ENCODE measurements at places on chromosomes 3 and 15. TPM values are rescaled to one million over a fixed set of nuclear protein-coding genes. Genes with fewer than 3 reads are reported as not detected.
A peak's percentile ranks its signal among the peaks of the same experiment; 100 is the strongest.

GRCh38 chr3:58116161-58116955 lies 94.4 kb downstream of the DNASE1L3 start:
- peak; percentile 72 for DNase-seq

GRCh38 chr3:12707449-12707848 lies 43.5 kb upstream of the RAF1 start:
- no peak for DNase-seq

GRCh38 chr3:65146179-65146578 lies 458.4 kb upstream of the ADAMTS9 start:
- DNase-seq: no peak

DNA sequence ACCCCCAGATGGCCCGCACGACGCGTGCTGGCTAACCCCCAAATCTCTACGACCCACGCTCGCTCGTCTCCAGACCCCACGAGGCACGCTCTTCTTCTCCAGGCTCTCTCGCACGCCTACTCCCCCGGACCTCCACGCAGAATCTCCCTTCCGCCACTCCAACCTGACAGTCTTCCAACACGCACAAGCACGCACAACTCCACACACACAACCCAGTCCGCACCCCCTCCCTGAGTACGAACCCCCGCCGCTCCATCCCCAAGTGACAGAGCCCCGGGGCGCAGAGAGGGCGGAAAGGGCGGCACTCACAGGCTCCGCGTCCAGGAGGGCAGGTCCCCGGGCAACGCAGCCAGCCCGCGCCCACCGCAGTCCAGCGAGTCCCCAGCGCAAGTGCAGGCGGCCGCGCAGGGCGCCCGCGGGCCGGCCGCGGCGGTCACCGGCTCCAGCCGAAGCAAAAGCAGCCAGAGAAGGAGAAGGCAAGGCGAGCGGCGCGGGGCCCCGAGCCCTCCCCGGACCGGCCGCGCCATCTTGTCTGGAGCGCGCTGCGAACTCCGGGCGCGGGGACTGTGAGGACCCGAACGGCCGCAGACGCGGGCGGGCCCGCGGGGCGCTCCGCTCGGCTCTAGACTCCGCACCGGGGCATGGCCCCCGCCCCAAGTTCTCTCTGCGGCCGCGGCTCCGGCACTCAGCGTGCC lies 794 bp downstream of the LRIG1 start:
- peak; percentile 45 for DNase-seq

- DNase-seq: no peak
These were observed 62.5 kb upstream of the FOXB1 start for GRCh38 chr15:59941612-59942011.

DNA sequence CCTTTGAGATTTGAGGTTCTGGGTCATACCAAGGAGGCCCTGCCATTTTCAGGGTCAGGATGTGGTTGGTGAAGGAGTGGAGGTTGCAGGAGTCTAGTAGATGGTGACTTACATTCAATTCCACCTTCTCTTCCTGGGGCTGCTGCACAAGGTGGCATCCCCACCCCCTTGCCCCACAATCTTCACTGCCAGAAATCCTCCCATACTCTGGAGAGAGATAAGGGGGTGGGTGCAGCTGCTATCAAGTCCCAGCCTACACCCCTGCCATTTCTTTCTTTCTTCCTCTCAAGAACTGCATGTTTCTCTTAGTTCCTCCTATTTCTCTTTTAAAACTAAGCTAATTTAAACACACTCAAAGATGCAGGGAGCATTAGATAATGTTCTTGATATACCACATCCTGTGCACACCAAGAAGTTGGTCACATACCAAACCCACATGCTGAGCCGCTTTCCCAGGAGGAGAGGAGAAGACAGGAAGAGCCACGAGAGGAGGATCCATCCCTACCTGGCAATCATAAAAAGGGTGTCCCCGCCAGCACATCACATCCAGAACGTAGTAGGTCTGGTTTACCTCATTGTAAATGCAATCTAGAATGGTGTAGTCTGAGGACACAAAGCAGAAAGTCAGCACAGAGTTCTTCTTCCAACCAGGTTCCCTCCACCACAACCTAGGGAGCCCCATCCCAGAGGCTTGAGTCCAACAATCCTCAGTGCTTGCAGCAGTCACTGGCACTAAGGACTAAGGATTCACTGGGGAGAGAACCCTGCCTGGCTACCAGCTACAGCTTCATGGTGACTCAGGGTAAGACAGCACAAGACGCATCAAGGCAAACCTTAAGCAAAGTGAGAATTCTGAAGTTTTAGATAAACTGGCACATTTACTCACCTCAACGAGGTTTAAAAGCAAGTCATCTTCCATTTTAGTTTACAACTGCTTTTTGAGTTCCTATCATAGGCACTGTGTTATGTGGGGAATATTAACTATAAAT lies 18.5 kb downstream of the SNUPN start:
- peak; percentile 74 for DNase-seq

DNA sequence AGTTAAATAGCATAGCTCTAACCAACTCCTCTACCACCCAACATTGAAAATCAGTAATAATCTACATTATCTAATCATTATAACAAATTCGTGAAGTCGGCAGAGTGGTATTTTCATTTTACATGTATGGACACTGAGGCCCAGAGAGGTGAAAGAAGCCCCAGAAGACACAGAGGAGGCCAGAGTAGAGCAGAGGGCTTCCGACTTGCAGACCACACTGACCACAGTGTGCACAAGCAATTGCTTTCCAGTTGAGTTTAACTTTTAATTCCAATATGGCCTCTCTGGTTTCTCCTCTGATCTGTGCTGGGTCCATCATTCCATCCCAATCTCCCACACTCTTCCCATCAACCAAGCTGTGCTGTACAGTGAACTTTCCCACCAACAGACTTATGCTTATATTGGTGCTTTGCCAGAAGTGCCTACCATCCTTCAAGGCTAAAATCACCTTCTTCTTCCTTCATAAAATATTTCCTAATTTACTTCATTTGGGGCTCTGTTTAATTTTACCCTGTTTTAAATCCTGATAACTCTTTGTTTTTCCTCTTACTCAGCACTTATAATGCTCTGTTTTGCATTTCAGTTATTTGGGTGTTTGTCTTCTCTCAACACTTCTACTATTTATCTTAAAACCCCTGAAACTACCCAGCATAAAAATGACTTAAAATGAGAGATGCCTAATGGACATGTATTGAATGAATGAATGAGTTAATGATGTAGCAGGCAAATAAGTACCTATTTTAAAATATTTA lies 81.8 kb upstream of the TNFSF10 start:
- DNase-seq: no peak

DNA sequence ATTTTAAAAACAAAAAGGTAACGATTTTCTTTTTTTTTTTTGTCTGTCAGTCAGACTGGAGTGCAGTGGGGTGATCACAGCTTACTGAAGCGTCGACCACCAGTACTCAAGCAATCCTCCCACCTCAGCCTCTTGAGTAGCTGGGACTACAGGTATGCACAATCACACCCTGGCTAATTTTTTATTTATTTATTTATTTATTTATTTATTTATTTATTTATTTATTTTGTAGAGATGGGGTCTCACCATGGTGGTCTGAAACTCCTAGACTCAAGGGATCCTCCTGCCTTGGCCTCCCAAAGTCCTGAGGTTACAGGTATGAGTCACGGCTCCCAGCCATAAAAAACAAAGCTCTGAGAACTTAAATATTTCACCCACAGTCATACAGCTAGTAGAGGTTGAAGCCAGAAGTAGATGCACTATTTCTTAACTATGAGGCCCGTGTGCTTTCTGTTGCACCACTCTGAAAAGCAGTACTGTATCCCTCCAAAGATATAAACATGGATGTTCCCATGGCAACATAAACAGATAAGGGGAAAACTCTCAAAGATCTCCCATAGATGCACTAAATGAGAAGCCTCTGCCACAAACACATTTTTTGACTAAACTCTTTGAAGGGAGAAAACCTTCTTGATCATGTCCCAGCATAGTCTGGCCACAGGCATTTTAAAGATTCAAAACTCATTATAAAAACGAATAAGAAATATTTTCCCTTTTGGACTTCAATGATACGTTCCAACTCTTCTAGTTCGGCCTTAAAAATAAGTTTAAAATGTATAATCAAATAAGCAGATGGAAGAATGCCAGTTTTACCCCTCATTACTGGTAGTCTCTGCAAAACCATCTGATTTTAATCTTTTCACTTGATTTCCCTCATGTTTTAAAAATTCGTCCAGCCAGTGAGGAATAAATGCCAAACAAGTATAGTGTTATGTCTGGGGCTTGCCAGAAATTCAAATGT lies 162.3 kb upstream of the ARHGEF26 start:
- DNase-seq: no peak

- DNase-seq: no peak
These were observed 125.0 kb upstream of the SMAD3 start for GRCh38 chr15:66940368-66940767.

DNA sequence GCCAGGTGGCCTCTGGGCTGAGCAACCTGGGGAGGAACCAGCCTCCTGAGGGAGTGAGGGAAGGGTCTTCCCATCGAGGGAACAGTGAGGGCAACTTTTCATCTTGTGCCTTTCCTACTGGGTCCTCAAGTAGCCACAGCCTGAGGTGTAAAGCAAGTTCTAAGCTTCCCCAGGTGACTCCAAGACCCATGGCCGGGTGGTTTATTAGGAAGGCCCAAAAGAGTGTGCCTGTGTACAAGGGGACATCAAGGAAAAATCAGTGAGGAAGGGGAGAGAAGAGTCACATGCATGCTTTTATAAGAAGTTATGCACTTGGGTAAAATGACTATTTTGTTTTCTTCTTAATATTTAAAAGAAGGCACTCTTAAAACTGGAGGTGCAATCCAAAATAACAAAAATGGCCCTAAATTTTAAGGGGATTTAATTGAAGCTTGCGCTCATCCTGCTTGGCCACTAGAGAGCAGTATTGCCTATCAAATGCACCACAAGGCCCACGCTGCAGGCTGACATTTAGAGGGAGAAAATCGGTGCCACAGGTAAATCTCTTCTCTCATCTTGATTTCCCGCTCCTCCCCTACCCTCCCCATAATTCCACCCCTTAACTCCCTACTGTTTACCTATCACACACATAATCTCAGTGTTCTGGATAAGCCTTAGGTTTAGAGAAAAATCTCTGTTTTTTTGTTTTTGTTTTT lies 6.7 kb downstream of the NANOGP8 start:
- peak; percentile 52 for DNase-seq

DNA sequence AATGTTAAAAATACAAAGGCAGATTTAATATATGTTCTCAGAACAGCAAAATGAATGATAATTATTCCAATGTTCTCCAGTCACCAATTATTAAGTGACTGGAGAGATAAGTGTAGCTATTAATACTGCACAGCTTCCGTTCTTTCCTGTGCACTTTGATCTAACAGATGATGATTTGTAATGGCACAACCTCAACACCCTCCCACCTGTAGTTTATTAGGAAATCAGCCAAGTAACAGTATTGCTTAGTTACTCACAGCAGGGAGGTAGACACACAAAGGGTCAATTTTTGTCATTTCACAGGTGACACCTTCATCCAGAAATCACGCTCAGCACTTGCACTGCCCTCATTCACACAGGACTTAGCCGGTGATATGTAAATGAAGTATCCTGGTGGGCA lies 688.1 kb downstream of the EPHA3 start:
- DNase-seq: no peak

DNA sequence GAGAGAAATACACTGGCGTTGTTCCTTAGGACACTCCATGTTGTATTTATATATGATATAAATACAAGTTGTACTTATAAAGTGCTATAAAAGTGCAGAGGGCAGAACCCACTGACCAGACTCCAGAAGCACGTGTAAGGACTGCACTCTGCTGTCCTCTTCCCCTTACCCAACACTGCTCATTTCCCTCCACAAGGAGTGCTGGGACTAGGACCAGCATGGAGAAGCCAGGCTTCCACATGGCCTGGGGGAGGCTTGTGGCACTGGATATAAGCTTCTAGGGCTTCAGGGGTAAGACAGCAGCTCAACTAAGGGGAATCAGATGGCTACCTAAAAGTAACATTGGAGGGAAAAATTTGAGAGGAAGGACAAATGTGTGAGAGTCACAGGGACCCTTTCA lies 556.9 kb downstream of the IGSF11 start:
- DNase-seq: no peak

GRCh38 chr15:74193299-74193718 lies 9.3 kb downstream of the STRA6 start:
- no peak for DNase-seq

- no peak for DNase-seq
These were observed 63.9 kb downstream of the ST8SIA2 start for GRCh38 chr15:92457471-92458041.

- DNase-seq: peak; percentile 52
These were observed 580.4 kb upstream of the TBL1XR1 start for GRCh38 chr3:177777699-177778098.

- DNase-seq: no peak
These were observed 207.3 kb downstream of the SQOR start for GRCh38 chr15:45842151-45842550.

DNA sequence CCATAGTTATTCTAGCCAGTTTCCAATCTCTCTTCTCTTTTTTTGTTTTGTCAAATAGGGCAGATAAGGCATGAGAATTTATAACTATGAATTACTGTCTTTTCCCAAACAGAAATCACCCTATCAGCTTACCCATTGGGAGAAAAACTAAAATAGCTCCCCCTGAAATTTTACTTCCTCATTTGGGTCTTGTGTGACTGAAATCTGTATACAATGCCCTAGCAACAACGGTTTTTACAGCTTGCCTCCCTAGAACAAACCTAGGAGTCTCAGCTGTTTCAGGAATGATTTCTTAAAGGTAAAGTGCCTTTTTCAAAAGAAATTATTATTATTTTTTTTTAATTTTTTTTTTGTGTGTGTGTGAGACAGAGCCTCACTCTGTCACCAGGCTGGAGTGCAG lies 56.8 kb downstream of the CD86 start:
- DNase-seq: no peak

DNA sequence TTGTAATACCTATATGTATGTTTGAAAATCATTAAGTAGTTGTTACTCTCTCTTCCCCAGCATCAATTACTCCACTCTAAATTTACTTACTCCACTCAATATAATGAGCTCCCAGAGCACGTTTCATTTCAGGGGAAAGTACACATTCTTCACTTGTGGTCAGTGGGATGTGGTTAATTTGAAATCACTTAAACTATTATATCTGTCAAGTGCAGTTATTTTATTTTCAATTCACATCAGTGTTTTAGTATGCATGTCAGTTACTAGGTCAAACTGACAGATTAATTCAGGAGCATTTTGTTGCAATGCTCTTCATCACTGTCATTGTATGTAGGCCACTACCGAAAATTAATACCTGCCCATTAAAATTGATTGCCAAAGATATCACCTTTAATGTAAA lies 376.1 kb downstream of the ZIC4 start:
- DNase-seq: no peak

The KCNMB3 gene
- 1.2 TPM for total RNA-seq

The ZFAND6 gene
- 53.1 TPM for total RNA-seq

The MEGF11 gene
- total RNA-seq: not detected

The ACAA1 gene
- total RNA-seq: 99.7 TPM

The ACAN gene
- total RNA-seq: not detected

The CCDC9B gene
- total RNA-seq: 0.84 TPM
